NB4 (cell line): ENCODE measurements at places on chromosomes 4 and X.
A peak's percentile ranks its signal among the peaks of the same experiment; 100 is the strongest.

- DNase-seq = peak; percentile 86
Measured at GRCh38 chr4:6779667-6780565, 2.6 kb upstream of the KIAA0232 start.

DNA sequence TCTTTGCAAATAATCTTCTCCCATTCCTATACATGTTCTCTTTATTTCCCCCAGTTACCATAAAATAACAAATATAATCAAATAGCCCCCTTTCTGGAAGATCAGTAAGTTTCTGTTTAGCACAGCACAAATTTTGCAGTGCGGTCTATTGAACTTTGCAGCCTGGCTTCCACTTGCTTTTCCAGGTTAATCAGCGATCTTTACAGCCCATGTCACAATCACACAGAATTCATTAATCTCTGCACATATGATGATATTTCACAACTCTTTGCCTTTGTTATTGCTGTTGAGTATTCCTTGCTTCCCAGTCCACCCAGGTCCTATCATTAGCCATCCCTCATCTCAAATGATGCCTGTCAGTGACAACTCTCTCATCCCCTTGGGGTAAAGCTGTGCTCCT, 2358.0 kb downstream of the PCDH7 start:
- no peak for DNase-seq

GRCh38 chr4:26141911-26142638, 178.7 kb upstream of the RBPJ start:
- peak; percentile 58 for DNase-seq

- DNase-seq = no peak
Measured at GRCh38 chrX:23194885-23195554, 139.6 kb upstream of the PTCHD1 start.

DNA sequence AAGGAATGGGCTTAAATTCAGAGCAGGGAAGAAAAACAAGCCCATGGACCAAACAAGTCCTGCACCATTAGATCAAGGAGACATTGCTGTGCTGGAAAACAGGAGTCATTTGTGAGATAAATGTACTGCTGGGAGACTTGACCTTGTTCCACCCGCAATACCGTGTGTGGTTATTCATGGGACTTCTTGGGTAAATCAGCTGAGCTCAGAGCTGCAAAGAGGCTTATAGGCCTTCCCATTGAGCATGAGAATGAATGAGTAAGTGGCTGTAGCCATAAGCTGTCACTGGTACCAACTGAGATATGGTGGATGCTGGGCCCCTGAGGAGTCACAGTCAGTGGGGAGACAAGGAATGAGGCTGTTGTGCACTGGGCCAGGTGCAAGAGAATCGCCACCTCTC, 2.3 kb upstream of the CYTL1 start:
- DNase-seq = peak; percentile 80

DNA sequence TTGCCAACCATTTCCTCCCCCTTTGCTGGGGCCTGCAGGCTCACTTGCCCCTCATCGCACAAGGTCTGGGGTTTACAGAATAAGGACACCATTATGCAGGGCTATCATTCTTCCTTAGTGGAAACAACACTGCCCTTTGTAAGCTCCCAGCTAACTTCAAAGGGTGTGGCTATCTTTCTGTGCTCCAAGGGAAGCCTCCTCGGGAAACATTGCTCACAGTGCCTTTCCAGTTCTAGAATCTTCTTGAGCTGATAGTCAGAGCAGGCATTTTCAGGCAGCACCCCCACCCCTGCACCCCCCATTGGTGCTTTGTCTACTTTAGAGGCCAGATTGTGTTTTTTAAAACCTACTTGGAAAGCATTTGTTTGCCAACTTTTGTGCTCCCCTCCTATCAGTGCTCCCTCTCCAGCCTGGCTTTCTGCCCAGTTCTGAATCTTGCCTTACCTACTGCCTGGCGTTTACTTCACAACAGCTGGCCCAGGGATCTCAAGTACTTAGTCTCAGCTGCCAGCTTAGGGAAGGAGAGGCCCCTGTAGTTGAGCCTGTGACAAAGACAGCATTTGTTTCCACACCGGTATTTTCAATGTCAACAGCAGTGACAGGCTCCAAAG, 53.5 kb downstream of the PLAC1 start:
- DNase-seq = no peak

- no peak for DNase-seq
Measured at GRCh38 chr4:26058537-26058936, 144.5 kb downstream of the SMIM20 start.

DNA sequence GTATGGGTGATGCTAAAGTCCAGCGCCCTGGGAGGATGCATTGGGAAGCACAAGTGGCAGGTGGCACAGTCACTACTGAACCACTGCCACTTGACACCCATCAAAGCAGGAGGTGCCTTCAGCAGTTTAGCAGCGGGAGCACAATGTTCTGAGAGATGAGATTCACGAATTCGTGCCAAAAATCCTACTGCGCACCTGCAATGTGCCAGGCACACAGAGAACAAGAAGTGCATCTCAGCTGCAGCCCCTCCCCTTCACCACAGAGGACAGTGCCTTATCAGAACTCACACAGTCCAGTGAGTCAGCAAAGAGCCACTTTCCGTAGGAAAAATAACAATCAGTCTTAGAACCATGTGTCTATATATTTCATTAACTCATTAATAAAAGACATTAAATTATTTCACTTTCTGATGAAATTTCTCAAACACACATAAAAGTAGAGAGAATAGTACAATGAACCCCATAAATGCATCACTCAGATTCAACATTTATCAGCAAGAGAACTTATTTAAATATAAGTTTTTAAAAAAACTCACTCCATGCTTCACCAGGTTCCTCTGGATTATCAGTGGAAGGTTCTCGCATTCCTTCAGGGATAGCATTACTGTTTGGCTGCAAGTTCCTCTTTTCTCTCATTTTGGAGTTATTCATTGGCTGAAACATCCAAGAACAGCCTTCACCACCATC, 47.0 kb downstream of the BEND2 start:
- DNase-seq = no peak

DNA sequence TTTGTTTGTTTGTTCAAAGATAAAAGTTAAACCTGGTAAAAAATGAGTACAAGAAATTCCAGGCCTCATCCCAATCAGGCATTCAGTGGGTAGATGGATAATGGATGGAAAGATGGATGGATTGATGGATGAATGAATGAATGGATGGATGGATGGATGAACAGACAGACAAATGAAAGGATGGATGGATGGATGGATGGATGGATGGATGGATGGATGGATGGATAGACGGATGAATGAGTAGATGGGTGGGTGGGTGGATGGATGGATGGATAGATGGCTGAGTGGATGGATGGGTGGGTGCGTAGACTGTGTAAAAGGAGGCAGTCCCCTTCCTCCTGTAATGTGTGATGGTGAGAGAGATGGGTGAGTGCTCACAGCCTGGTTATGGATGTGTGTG, 206.7 kb downstream of the FRMPD4 start:
- no peak for DNase-seq
